ENCODE measurements at places on chromosomes 2 and 18. TPM values are rescaled to one million over a fixed set of nuclear protein-coding genes. Genes with fewer than 3 reads are reported as not detected.

Gene CLIP4
- 24.6 TPM for polyA plus RNA-seq

- no peak for DNase-seq
Measured at GRCh38 chr18:159037-159652, 788 bp downstream of the USP14 start.

Gene ALLC
- not detected for polyA plus RNA-seq

DNA sequence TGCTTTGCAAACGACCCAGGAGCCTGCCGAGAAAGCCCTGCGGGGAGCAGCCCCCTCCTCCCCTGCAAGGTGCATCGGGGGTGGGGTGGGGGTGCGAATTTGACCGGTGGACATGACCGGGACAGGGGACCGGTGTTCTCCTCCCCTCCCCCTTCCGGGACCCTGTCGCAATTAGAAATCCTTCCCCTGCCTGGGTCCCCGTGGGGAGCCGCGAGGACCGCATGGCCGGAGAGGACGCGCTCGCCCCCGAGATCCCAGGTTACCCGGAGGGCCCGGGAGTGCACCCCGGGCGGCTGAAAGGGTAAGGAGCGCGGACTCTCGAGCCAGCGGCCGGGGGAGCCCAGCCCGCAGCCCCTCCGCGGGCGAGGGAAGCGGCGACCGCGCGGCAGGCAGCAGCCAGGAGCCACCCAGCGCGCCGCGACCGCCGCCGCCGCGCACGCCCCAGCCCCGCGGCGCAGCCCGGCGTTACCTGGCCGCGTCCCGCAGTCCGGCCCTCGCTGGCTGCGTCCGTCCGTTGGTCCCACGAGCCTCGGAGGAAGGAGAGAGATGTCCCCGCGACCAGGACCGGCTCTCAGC lies 482 bp downstream of the DLGAP1 start:
- DNase-seq, result no peak

All from CD4-positive, alpha-beta memory T cell (primary cell).